ENCODE measurements at places on chromosomes 7 and 10.

DNA sequence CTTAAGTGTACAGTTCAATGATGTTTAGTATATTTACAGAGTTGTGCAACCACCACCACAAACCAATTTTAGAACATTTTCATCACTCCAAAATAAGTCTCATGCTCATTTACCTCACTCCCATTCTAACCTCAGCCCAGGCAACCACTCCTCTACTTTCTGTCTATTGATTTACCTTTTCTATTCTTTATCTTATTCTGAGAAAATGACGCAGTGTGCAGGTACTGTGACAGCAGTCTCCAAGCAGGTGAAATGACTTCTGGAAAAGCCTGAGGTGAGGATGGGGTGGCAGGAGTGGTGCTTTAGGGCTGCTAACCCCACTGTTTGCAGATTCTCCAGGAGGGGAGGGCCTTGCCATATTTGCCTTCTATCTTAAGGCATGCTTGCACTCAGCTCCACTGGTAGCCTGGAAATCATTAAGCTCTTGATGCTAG lies 39.5 kb downstream of the GARS1 start:
- DNase-seq, result no peak

DNA sequence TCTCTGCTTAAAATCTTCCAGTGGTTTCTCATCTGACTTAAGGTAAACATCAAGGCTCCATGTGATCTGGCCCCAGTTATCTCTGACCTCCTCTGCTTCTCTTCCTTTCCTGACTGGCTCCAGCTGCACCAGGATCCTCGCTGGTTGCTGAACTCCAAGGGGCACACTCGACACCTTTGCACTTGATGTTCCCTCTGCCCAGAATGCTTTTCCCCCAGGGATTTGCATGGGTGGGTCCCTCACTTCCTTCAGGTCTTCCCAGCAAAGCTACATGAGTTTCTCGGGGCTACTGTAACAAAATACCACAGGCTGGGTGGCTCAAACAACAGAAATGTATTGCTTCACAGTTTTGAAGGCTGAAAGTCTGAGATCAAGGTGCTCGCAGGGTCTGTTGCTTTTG lies 166.0 kb upstream of the CDCA7L start:
- no peak for DNase-seq

DNA sequence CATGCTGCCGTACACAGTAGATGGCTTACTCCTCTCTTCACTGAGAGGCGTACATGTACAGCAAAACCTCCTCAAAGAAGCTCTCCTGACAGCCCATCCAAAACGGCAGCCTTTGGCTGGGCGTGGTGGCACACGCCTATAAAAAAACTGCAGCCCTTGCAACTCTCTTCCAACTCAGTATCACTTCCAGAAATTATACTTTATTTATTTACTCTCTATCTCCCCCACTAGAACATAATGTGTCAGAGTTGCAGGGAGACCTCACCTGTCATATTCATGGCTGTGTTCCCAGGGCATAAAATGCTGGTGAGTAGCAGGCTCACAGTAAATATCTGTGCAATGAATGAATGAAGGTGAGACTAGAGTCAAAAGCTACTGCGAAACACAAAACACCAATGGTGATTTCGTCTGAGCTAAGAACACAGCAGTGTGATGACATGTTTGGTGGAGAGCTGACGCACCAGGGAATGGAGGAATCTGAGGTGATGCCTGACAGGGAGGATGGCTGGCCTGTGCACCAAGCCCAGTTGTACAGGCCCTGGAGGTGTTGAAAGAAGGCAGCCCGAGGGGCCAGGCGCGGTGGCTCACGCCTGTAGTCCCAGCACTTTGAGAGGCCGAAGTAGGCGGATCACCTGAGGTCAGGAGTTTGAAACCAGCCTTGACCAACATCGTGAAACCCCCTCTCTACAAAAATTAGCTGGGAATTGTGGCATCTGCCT lies 55.3 kb downstream of the COBL start:
- no peak for DNase-seq

DNA sequence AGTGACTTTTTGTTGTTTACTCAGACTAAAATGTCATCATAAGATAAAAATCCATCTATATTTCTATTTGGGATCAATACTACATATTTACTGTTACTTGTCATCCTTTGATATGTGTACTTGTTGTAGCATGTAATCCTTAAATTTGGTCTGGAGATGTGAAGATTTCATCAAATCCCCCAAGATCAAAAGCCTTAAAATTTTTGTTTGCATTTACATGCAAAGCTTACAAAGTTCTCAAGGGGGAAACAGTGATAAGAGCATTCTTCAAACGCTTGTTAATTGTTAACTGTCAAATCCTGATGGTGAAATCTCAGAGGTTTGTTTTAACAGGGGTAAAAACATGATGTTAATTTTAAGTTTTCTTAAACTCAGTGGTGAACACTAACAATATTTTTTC lies 84.9 kb upstream of the SKAP2 start:
- no peak for DNase-seq

Data from activated gamma-delta T cell (primary cell).